ENCODE measurements at places on chromosomes 1 and 21. TPM values are rescaled to one million over a fixed set of nuclear protein-coding genes. Genes with fewer than 3 reads are reported as not detected.

ETS2 gene
- 21.5 TPM for total RNA-seq

CHIA gene
- total RNA-seq, result not detected

CDA gene
- not detected for total RNA-seq

RABGGTB gene
- total RNA-seq, result 293 TPM

C1orf53 gene
- 28.6 TPM for total RNA-seq

KCNN3 gene
- 16.8 TPM for total RNA-seq

PLPPR5 gene
- not detected for total RNA-seq

NR1I3 gene
- total RNA-seq, result not detected

DNA sequence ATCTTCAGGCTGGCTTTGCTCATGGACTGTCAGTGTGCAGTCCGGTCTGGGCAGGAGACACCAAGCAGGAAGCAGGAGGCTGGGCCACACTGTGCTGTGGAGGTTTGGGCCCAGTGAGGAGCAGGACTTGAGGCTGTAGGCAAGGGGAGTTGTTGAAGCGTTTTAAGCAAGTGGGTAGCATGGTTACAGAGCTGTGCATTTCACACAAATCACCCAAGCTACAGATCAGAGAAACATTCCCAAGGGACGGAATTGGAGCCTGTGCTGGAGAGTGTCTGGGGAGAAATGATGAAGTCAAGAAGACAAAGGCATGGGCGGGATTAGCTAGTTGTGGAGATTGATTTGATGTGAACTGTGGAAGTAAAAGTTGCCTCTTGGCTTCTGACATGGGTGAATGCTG lies 60.9 kb downstream of the KIF21B start:
- DNase-seq, result no peak

GRCh38 chr1:200699871-200700270 lies 30.2 kb upstream of the DDX59 start:
- peak; percentile 61 for DNase-seq

- peak; percentile 21 for DNase-seq
Observed at GRCh38 chr21:32035617-32036016, 162.8 kb downstream of the HUNK start.

GRCh38 chr1:50080904-50081586 lies 27.7 kb upstream of the ELAVL4 start:
- peak; percentile 6 for DNase-seq

DNA sequence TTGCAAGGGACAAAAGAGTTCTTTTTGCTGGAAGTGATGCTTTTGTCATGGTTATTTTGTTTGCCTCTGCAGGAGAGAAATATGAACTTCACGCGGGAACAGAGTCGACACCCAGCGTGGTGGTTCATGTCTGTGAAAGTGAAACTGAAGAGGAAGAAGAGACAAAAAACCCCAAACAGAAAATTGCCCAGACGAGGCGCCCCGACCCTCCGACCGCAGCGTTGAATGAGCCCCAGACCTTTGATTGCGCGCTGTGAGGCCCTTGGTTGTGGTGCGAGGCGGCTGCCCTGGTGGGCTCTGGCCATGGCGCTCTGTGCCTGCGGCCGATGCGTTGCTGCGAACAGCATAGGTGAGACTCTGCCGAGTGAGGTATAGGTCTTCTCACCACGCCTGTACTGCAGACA lies 20.9 kb upstream of the NCMAP start:
- DNase-seq, result no peak

DNA sequence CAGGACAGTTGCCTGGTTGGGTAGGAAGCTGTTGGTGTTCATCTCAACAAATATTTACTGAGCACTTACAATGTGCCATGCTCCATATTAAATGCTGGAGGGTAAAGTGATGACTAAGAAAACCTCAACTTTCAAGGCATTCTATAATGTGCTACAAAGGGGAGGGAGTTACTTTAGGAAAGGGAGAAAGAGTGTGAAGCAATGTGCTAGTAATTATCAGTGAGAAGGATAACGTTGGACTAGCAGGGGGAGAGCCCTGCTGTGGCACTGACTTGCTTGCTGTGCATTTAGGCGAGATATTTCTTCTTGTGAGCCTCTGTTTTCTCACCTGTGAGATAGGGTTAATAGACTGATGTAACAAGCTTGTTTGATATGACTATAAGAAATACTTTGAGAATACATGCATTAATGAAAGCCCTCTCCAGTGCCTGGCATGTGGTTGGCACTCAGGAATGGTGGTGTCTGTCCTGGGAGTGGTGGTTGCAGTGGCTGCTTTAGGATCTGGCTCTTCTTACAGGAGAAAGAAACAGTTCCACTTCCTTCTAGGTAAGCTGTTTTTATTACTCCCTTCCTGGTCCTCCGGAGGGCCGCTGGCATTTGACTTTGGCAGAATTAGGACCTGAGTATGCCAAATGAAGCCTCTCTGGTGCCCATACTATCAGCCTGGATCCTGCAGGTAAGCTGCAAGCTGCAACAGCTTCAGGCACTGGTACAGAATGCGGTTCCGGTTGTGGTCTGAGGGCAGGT lies 111.1 kb upstream of the COA6 start:
- no peak for DNase-seq

DNA sequence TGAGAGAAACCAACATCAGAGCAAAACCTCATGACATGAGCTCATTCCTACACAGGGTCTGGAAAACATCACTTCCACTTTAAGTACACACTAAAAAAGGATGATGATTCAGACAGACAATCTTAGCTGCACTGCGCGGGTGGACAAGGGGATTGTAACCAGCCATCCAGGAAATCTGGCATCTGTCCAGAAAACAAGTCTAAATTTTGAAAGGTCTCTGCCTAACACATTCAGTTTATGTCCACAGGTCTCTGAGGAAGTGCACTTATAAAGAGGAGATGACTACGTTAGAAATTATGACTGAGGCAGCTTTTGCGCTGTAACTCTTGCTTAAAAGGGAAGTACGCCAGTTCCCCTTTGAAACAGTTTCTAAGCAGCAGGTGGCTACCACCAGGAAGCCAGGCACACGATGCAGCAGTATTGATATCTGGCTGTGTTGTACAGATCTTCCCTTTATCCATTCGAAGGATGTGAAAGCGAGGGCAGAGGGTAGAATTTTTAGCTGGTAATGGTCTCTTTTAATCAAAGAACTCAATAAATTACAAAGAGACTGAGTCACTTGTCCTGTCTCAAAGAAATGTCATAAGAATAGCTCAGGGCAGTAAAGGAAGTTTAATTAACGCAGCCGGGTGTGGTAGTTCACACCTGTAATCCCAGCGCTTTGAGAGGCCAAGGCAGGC lies 128.0 kb downstream of the SETD4 start:
- DNase-seq, result peak; percentile 90

DNA sequence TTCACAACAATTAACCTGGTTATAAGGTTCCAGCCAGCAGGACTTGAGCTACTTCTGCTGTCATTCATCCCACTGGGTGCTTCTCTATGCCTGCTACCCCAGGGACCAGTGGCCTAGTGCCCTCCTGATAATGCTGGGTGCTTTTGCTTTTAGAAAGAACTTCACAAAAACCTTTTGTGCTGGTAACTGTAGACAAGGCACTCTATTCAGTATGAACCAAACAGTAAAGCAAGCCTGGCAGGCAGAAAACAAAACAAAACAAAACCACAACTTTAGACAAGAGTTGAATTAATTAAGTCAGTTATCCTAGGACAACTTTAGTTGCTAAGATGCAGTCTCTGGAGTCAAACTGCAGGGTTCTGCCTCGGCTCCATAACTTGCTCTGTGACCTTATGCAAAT lies 61.9 kb upstream of the ADGRL2 start:
- no peak for DNase-seq

- no peak for DNase-seq
Observed at GRCh38 chr1:113040041-113040440, 33.0 kb upstream of the LRIG2 start.

DNA sequence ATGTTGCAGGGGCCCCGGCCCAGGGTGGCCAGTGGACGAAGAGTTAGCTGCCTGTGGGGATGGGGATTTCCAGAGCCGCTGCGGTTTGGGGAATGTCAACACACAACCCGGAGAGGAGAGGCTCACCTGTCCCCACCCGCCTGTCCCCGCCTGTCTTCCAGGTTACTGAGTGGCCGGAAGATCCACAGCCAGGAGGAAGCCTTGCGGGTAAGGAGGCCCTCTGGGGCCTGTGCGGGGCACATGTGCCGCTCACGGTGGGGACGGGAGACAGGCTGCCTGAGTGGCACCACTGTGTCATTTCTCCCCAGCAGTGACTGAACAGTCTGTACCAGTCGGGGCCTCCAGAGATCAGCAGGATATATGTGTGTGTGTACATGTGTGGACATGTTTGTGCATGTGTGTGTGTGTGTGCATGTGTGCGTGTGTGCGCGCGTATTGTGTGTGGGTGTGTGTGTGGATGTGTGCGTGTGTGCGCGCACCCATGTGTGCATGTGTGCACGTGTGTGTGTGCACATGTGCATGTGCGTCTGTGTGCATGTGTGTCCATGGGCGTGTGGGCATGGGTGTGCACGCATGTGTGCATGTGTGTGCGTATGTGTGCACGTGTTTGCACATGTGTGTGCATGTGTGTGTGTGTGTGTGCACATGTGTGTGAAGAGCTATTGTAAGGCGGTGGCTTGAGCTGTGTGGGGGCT lies 25.6 kb downstream of the CSTB start:
- no peak for DNase-seq

GRCh38 chr1:41958015-41958673 lies 39.4 kb upstream of the HIVEP3 start:
- DNase-seq, result no peak

GRCh38 chr1:218344814-218345672 lies at the start of gene TGFB2:
TSS of gene TGFB2 (plus strand) at chr1:218345336. CDS start at chr1:218346702, 1,366 bp downstream.
- DNase-seq, result peak; percentile 77

DNA sequence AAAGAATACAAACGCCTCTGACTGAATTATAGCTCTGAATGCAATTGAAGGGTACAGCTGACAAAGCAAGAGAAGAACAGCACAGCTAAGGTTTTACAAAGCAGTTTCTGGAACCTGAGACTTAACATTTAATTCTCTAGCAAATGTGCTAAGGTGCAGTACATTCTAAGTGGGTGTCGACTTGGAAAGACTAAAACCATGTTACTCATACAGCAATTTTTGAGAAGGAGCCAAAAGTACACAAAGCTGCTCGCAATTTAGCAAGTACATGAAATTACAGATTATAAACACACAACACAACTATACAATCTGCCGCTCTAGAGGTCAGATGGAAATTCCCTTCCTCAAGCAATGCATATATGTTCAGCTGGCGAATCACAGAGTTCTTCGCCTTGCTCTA lies 121.9 kb downstream of the TIAM1 start:
- no peak for DNase-seq

- DNase-seq, result peak; percentile 95
Observed at GRCh38 chr21:43209575-43210453, 41.0 kb downstream of the CRYAA start.

DNA sequence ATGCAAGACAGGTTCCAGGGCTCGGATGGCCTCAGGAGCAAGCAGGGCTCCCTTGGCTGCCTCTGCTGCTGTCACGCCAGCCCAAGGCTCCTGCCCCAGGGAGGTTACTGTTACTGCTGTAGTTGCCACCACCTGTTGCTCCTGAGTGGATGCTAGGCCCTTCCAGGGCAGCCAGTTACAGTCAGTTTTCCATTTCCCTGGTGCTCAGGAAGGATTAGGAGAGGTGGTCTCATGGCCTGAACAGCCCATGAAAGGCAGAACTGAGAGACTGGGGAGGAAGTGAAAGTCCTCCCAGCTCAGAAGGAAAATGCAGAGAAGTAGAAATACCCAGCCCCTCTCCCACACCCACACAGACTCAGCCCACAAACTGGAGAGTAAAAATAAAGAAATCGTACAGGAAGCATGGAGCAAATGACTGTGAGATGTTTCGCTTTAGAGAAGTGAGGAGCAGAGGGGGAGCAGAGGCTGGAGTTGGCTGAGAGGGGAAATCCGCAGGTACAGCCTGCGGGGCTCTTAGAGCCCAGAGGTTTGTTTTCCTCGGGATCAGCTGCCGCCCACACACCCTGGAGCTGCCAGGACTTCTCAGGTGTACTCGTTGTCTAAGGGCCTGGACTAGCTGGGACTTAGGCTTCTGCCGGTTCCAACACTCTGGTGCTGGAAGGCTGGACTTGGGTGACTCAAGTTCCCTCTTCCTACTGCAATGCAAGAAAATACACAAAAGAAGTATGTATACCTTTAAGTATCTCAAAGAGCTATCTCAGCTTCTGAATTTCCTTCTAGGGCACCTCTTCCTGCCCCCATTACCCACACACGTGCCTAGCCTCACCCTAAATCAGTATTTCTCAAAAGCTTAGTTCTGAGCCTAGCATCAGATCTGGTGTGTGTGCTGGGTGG lies 2.3 kb downstream of the IL6R start:
- no peak for DNase-seq

GRCh38 chr1:10324627-10325026 lies 74.2 kb upstream of the PGD start:
- DNase-seq, result no peak

GRCh38 chr1:50278961-50279360 lies 144.3 kb downstream of the DMRTA2 start:
- DNase-seq, result no peak

GRCh38 chr1:111151838-111152237 lies 11.8 kb downstream of the CEPT1 start:
- no peak for DNase-seq

- DNase-seq, result no peak
Observed at GRCh38 chr21:46486481-46487126, 27.9 kb downstream of the DIP2A start.

- DNase-seq, result no peak
Observed at GRCh38 chr1:50148142-50148923, 39.6 kb downstream of the ELAVL4 start.

DNA sequence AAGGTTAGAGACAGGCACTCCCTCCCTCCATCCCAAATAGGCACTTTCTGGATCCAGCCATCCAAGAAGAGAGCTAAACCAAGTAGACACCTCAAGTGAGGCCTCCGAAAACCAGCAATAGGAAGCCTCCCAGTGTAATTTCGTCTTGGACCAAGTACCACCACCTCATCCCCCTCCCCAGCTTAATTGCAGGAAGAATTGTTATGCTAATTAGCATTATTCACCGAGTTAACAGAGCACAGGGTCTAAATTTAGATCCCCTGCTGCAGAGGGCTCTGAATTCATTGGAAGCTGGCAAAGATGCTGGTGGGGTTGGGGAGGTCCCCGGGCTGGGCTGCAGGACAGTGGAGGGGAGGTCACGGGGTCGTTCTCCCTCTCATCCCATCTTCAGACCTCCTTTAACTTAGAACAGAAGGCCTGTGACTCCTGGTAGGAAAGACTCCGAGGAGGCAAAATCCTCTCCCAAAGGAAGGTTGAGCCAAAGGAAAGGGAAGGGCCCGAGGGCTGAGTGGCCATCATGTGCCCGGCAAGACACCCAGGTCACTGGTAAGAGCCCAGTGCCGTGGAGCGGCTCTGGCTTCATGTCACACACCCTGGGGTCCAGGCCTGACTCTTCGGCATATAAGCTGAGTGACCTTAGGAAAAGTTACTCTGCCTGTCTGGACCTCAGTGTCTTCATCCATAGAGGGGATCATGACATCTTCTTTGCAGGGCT lies 209.2 kb upstream of the GRIK3 start:
- DNase-seq, result no peak

DNA sequence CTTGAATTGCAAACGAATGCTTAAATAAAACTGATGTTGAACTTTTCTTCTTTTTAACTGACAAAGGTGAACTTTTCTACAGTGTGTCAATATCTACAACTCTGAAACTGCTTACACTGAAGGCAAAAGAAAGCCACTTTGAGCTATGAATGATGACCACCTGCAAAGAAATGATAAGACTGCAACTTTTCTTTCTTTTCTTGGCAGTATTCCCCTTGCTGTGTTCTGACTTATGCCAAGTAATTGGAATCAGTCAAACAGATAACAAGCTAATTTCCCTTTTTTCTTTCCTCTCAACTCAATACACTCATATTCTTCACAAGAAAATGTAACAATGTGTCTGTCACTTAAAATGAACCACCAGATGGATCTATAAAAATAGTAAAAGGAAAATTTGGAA lies 588.1 kb upstream of the BRINP3 start:
- no peak for DNase-seq

GRCh38 chr1:201791779-201792173 lies 37.2 kb upstream of the IPO9 start:
- DNase-seq, result peak; percentile 88

- no peak for DNase-seq
Observed at GRCh38 chr21:17866590-17866989, 47.4 kb upstream of the C21orf91 start.

All from Daoy (cell line).